ENCODE measurements at places on chromosomes 13 and 19. TPM values are rescaled to one million over a fixed set of nuclear protein-coding genes. Genes with fewer than 3 reads are reported as not detected.

DNA sequence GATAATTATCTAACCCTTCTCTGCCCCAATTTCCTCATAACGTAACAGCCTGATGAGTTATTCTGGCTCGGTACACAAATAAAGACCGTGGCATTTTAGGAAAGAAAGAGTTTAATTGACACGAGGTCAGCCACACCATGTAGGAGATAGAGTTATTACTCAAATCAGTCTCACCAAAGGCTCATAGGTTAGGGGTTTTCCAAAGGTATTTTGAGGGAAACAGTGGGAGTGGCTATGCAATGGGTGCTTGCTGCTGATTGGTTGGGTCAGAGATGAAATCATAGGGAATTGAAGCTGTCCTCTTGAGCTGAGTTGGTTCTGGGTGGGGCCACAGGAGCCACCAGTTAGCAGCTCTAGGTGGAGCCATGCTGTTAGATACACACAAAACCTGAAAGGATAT is 137.5 kb downstream of the FREM2 start:
- DNase-seq, result no peak

- no peak for DNase-seq
Measured at GRCh38 chr13:61908906-61909615, 493.4 kb upstream of the PCDH20 start.

DNA sequence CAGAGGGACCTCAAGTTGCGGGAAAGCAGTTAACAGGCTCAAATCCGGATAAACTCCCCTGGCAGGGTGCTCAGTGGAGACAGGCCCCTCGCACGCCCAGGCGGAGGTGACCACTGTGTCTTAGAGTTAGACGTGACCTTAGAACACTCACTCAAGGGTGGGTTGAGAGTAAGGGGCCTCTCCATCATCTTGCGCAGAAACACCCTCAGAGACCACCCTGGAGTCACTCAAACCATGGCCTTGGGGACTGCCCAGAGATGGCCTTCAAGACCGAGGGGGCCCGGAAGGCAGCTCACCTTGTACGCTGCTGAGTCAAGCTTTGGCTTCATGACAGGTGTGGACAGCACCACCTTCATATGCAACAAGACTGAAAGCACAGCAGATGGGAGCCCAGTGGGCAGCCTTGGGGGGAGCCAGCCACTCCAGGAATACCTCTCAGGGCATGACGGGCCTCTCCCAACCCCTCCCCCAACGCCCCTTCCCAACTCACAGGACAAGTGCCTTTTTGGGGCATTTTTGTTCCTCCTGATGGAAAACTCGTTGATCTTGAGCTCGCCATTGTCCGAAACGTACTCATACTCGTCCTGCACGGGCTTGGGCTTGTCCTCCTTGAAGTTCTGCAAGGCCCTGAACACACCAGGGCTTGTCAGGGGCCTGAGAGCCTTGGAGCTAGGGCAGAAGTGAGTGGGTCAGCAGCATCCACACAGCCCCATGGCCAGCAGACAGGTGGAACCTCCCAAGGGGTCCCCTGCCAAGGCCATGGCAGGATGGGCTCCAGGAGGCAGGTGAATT is 229.2 kb downstream of the TUBA3C start:
- no peak for DNase-seq

The PNMA8B gene
- total RNA-seq, result 0.29 TPM

The TSEN34 gene
- total RNA-seq, result 140 TPM

The TINCR gene
- not detected for total RNA-seq

DNA sequence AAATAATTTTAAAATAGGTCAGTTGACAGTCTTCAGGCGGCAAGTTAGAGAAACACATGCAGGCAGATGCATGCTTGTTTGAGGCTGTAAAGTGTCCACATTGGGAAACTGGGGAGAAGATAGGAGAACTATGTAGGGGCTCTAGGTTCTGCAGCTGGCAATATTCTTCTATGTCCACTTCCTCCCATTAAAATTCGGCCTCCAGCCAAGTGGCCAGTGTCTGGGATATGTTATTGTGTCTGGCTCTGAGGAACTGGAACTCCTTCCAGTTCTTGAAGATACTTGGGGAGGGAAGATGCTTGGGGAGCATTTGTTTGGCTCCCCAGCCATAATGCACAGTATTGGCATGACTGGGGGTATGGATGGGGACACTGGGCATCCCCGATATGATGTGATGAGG is 20.9 kb upstream of the KLF2 start:
- no peak for DNase-seq

The LRCH1 gene
- total RNA-seq, result 17.7 TPM

GRCh38 chr13:94228763-94229162 is 250.7 kb downstream of the DCT start:
- DNase-seq, result no peak

GRCh38 chr13:38743466-38743865 is 56.6 kb downstream of the FREM2 start:
- DNase-seq, result no peak
